BJ (cell line): ENCODE measurements at places on chromosomes 3 and 15.
A peak's percentile ranks its signal among the peaks of the same experiment; 100 is the strongest.

- DNase-seq: no peak
These were observed 13.5 kb downstream of the KBTBD8 start for GRCh38 chr3:67011414-67012131.

DNA sequence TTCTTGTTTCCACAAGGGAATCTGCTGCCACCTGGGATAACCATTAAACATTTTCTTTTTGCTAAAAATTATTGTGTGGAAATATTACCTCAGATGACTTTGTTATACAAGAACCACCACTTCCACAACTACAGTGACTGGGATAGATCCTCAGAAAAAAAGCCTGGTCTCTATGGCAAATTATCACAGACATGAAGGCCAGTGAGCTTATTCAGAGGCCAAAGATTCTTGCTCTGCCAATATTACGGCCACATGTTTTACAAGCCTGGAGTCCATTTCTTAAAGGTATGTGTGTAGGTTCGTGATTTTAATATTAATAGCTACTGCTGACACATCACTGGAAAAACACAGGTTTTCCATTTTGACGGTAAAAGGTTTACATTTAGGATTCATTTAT lies 73.8 kb downstream of the MYO1E start:
- no peak for DNase-seq

DNA sequence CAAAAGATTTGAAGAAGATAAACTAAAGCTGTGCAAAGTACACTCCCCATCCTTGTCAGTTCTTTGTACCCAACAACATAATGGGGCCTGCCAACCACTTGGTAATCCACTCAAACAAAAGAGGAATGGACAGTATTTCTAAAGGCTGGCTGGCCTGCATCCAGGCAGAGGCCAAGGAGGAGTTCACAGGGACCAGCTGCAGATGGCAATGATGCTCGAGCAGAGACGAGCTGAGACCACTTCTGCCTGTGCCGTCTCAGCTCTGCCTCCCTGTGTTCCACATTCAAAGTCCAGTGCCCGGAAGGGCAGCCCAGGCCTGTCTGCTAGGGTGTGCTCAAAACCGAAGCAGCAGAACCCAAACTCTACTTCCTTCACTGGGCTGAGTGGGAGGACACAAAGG lies 14.3 kb downstream of the CXCR6 start:
- DNase-seq: no peak

DNA sequence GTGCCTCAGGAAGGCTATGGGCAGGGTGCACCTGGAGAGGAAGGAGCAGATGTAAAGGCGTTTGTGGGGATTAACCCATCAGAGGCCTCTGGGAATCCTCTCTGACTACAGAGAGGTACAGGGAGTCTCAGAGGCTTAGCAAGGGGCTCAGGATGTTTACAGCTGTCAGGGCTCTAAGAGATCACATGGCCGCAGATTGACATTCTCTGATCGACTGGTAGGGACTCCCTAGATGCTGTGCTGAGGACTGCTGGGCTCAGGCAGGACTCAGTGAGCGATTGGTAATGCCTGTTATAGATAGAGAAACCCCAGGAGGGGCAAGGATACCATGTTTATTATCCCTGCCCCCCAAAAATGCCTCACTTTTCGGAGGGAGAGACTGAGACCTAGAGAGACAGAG lies 103.5 kb downstream of the CORO2B start:
- DNase-seq: no peak

GRCh38 chr3:89504432-89504831 lies 397.0 kb downstream of the EPHA3 start:
- no peak for DNase-seq

DNA sequence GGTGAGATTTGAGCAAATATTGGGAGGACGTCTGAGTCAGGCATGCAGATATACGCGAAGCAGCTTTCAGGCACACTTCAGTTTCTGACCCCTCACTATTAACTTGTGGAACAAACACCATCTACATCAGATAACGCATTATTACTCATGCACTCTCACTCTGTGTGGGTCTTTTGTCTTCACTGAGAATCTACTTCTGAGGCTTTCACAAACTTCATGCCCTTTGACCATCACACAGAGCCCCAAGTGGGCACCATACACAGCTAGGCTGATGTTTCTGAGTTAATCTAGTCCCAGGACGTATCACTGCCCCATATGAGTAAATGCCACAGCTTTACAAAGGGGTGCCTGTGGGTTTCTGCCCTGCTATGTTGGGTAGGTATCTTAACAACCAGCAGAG lies 39.6 kb upstream of the IP6K2 start:
- DNase-seq: no peak

- no peak for DNase-seq
These were observed 256.6 kb upstream of the PROK2 start for GRCh38 chr3:72041511-72041910.

DNA sequence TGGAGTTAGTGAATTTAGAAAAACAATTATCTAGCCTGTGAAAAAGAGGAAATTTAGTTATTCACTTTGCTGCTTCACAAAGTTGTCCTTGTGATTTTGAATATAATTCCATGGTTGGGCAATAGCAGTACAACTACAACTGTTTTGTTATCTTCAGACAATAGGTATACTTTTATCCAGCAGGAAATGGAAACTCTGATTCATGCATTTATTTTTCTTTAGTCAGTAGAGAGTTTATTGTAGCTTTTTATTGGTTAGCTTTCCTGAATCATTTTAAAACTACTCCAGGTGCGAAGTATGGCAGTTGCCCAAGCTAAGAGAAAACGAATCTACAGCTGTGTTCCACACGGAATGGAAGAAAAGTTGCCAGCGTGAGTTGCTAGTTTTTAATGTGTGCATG lies 80.3 kb downstream of the TM4SF4 start:
- DNase-seq: peak; percentile 89

- no peak for DNase-seq
These were observed 73.6 kb downstream of the SPSB4 start for GRCh38 chr3:141124715-141125114.

DNA sequence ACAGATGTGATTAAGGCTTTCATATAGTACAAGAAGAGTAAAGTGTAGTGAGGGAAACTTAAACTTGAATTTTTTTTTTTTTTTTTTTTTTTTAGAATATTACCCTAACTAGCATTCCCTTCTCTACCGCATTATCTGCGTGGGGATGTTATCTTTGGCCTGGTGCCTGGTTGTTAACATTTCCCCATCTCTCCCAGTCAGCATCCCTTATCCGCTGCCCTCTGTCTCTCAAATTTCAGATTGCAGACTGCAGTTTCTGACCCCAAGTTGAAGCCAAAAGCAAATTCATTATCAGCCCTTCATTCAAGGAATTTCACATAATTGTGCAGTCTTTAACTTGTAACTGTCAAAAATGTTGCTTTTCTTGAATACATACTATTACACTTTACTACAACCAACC lies 353.0 kb downstream of the PLOD2 start:
- DNase-seq: no peak

GRCh38 chr3:33883538-33883950 lies 85.1 kb downstream of the PDCD6IP start:
- DNase-seq: no peak

DNA sequence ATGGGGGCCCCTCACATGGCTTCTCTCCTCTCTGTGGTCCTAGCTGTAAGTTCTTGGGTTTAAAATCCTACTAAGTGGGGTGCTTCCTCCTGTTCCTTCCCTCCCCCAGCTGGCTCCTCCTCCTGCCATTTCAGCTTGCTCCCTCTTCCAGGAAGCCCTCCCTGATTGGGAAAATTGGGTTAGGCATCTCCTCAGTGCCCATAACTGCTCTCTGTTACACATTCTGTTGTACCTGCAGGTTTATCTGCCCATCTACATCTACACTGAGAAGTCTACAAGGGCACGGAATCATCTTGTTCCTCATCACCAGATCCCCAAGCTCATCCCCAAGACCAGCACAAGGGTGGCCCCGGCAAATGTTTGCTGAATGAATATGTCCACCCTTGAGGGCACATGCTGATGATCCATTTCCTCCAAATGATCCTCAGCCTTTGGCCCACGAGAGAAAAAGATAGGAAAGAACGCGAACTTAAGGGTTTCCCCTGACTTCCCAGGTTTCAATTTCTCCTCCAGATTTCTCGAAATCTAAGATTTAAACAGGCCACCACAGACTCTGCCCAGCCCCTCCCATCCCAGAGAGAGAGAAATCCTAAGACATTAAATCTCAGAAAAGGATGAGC lies 3.9 kb downstream of the SEMA7A start:
- DNase-seq: no peak

- no peak for DNase-seq
These were observed 91.2 kb downstream of the KCNAB1 start for GRCh38 chr3:156211583-156211982.

- DNase-seq: no peak
These were observed 29.0 kb upstream of the TBC1D5 start for GRCh38 chr3:17771177-17772017.

DNA sequence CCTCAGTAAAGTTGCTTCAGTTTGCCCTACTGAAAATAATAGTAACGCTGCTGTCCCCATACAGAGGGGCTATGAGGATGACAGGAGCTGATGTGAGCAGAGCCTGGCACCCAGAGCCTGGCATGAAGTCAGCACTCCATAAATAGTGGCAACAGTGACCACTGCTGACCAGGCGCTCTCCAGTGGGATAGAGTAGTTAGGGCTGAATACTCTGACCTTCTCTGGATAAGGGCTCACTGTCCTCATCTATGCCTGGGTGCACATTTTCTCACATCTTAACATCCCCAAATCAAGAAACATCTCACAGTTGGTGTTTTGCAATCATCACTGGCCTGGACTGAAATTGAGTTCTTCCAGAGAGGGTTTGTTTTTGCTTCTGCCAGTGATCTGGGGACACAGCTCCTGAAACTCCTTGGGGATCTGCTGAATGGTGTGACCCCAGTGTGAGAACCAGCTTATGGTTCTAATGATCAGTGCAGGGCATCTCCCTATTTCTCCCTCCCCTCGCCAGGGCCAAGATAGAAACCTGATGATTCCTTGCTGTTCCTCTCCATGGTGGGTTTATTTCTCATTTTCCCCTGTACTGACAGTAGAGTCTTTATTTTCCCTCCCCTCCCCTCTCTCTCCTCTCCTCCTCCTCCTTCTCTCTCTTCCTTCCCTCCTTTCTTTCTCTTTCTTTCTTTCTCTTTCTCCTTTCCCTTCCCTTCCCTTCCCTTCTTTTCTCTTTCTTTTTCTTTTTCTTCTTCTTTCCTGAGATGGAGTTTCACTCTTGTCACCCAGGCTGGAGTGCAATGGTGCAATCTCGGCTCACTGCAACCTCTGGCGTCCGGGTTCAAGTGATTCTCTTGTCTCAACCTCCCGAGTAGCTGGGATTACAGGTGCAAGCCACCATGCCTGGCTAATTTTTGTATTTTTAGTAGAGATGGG lies 3.5 kb upstream of the PCSK6 start:
- DNase-seq: no peak

GRCh38 chr3:73766599-73767381 lies 142.0 kb upstream of the PDZRN3 start:
- DNase-seq: peak; percentile 82

- no peak for DNase-seq
These were observed 69.5 kb upstream of the NEO1 start for GRCh38 chr15:72982714-72983113.

DNA sequence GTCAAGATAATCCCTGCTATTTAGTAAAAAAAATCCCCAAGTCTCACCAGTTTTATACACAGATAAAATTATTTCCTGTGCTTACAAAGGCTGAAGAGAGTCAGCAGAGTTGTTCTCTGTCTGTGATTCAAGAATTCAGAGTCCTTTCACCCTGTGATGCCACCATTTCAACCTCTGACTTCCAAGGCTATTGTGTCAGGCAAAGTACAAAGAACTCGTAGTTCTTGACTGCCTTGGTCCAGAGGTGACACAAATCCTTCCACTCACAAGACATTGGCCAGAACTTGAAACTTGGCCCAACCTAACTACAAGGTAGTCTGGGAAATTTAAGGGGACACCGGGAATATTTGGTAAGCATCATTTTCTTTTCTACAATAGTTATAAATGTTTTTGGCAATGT lies 34.9 kb upstream of the CMC1 start:
- DNase-seq: no peak

- no peak for DNase-seq
These were observed 864 bp upstream of the NEO1 start for GRCh38 chr15:73051391-73051806.

GRCh38 chr3:8443829-8444791 lies 57.5 kb upstream of the LMCD1 start:
- DNase-seq: peak; percentile 99

- no peak for DNase-seq
These were observed 45.8 kb downstream of the CHP1 start for GRCh38 chr15:41276831-41277230.

GRCh38 chr15:68271854-68272471 lies 5.6 kb upstream of the FEM1B start:
- peak; percentile 62 for DNase-seq

DNA sequence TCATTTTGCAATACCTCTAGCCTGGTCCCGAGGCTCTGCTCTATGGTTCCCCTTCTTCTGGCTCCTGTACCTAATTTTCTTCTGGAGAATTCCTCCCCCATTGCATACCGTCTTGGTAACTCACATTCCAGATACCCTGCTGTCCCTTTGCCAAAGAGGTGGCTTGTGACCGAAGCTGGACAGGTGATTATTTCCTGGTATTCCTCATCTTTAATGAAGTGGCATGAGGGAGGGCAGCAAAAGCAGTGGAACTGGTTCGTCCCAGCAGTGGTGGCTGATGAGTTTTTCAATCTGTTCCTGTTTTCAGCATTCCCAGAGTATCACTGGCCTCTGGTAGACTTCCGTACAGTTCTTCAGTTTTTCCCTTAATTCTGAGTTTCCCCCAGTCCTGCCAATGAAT lies 186.2 kb upstream of the CADPS start:
- no peak for DNase-seq

DNA sequence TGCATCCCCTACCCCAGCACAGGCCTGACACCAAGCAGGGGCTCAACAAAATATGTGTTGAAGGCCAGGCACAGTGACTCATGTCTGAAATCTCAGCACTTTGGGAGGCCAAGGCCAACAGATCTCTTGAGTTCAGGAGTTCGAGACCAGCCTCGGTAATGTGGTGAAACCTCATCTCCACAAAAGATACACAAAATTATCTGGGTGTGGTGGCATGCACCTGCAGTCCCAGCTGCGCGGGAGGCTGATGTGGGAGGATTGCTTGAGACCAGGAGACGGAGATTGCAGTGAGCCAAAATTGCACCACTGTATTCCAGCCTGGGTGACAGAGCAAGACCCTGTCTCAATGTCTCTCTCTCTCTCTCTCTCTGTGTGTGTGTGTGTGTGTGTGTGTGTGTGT lies 30.7 kb upstream of the CYP11A1 start:
- no peak for DNase-seq

DNA sequence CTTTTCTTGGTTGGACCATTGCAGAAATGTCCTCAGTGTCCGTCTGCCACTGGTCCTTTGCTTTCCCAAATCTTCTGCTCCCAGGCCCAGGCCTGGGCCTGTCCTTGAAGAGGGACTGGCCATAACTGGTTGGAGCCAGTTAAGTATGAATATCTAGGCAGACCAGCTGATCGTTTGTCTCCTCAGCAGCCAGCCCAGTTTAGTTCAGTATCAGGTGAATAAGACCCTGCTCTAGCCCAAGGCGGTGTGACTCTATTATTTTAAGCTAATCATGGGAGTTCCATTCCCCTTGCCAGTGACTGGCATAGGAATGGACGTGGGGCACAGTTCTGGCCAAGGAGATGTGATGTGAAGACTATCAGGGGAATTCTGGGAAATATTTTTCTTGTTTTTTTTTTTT lies 73.9 kb upstream of the RASGRF1 start:
- DNase-seq: no peak

- no peak for DNase-seq
These were observed 379.5 kb upstream of the SEMA6D start for GRCh38 chr15:47337836-47338235.
